ENCODE measurements at places on chromosomes 11 and 22.

- no peak for DNase-seq
Measured at GRCh38 chr11:74004046-74004695, 4.7 kb downstream of the UCP3 start.

GRCh38 chr11:114258696-114259095, 37.5 kb upstream of the NNMT start:
- DNase-seq, result no peak

DNA sequence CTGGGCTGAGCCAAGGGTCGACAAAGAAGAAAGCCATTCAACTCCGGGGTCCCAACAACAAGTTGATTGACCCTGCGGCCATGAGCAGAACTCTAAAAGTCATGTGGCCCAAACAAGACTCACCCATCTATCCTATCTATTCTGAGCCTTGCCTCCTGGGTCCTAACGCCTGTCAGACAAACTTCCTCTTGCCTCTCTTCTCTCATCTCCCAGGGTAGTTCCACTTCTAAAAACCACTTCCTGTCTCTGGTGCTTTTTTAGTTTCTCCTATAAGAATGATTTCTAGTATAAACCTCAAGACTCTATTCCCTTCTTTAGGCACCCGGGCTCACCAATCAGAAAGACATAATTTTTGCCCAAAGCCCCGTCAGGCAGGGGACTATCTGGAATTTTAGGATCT, 530.2 kb downstream of the DLG2 start:
- DNase-seq, result no peak

- no peak for DNase-seq
Measured at GRCh38 chr11:26778000-26778757, 56.3 kb upstream of the SLC5A12 start.

DNA sequence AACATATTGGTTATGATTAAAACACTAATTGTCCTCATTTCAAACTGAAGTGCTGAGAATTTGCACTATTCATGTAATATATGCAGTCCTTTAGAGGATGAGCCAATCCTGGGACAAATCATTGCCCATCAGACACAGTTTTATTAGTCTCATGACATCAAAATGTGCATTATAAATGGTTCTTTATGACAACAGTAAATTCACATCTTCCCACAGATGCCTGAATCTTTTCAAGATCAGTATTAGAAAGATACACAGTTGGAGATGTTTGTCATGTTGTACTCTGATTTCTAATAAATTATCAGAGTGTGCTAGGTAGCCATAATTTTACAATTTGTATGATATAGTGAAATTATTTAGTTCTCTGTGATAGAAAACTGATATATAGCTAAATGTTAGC, 813.5 kb downstream of the FAM181B start:
- DNase-seq, result no peak

- no peak for DNase-seq
Measured at GRCh38 chr11:105538588-105538987, 71.3 kb upstream of the GRIA4 start.

DNA sequence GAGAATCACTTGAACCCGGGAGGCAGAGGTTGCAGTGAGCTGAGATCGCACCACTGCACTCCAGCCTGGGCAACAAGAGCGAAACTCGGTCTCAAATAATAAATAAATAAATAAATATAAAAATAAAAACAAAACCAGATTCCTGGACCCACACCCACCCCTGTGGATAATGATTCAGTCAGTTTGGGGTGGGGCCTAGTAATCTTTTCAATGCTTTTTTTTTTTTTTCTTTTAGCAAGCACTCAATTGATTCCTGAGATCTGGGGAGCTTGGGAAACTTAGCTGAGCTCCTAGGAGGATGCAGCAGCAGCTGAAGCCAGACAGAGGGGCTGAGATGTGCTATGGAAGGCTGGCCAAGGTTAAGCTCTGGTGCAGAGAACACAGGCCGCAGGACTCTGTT, 4.6 kb upstream of the PC start:
- no peak for DNase-seq

DNA sequence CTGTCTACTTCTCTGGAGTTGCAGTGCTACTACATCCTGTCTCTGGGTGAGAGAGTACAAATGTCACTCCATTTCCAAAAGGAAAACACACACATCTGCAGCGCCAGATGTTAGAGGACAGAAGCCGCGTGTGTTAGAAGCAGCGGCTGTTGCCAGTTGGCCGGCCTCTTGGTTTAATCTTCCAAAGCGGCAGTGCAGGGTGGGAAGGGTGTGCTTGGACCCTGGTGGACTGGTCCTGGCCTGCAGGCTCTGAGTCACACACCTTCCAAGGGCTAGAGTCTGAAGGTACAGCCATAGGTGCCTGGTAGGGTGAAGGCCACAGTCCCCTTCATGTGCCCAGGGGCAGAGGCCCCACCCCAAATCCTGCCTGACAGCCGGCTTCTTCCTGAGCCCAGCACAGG, 99.8 kb downstream of the CTTN start:
- no peak for DNase-seq

DNA sequence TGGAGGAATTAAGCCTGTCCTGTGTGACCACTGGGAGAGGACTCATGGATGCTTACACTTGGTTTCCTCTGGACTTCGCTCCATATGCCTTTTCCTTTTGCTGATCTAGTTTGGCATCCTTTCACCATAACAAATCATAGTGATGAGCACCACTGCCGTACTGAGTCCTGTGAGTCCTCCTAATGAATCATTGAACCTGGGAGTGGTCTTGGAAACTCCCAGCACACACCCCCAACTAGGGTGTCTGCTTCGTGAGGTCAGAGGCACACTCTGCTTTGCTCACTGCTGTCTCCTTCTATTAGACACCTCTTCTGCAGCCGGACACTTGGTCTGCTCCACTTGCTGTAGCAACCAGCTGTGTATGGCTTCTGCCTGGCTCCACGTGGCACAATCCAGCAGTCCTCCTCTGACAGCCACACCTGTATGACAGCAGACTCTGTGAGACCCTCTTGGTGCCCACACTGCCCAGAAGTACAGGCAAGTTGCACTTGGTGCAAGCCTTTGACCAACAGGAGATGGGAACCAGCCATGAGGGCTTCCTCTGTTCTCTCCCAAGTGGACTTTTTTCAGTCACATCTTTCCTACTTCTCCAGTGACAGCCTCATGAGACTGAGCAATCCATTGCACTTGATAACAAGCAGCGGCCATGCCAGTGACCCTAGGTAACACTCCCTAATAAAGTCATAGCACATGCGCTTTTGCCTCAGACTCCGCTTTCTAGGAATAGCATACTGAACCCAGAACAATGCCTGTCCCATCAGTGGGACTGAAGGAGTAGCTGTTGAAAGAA, 65.0 kb upstream of the HMGXB4 start:
- no peak for DNase-seq

DNA sequence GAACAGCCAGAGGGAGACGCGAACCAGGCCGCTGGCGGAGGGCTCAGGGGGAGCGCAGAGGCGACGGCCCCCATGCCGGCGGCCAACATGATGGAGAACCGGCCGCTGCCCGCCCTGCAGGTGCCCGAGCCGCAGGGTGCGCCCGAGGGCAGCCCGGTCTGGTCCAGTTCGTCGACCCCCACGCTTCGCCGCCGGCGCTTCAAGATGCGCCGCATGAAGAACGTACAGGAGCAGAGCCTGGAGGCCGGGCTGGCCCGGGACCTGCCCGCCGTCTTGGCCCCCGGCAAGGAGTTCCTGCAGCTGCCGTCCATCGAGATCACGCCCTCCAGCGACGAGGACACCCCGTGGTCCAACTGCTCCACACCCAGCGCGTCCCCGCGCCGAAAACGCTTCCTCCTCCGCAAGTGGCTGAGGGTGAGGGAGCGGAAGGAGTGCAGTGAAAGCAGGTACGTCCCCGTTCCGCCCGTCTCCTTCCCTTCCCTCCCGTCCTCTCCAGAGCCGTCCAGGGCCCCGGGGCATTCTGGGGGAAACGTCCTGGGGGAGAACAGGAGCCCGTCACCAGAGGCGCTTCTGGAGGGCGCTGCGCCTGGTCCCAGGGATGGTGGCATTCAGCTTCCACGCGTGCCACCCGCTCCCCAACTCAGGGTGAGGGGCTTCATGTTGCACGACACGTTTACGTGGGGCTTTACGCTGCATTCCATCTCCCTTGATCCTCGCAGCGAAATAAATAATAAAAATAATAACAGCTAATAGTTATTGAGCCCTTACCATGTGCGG, 840 bp downstream of the GRAMD1B start:
- peak; percentile 62 for DNase-seq

GRCh38 chr11:68148879-68149278, 27.7 kb upstream of the CHKA start:
- DNase-seq, result no peak

GRCh38 chr11:83249445-83249844, 36.7 kb downstream of the CCDC90B start:
- DNase-seq, result no peak

GRCh38 chr11:99968336-99968735, 718.8 kb upstream of the ARHGAP42 start:
- no peak for DNase-seq

DNA sequence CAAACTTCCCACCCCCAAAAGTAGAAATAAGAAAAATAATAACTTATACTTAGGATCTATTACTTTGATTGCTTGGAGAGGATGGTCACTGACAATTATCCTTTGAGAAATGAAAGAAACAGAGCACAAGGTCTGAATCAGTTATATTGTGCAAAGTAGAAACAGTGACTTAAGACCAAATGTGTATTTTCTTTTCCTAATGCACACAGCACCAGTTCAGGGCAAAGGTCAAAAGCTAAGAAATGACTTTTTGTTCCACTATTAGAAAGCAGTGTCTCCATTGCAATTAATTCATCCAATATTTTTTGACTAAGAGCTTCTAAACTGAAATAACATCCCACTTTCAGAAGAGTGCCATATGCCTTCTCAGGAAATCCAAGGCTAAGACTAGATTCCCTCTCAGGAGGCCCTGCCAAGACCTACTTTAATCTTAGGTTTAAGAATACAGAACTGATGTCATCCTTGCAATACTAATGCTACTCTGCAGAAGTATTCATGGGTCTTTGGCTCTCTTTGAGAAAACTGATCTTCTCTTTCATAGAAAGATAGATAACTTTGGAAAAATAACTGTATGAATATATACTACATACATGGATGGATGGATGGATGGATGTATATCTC, 147.0 kb downstream of the APOL5 start:
- DNase-seq, result no peak

DNA sequence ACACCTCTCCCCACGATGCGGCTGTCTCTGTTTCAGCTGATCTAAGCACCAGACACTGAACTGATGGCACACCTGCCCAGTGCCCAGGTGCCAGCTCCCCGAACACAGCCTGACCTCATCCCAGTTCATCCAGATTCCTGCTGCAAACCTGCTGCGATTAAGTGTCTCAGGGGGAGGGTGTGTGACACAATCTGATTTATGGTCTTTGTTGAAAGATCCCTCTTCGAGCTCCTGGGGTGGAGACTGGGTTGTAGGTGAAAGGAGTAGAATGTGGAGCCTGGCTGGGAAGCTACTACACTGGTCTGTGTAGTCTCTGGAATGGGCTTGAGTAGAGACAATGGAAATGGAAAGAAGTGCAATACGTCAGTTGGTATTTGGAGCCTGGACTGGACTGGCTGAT, 390.3 kb downstream of the SHANK2 start:
- no peak for DNase-seq

GRCh38 chr11:73757598-73757997, 3.3 kb downstream of the RAB6A start:
- DNase-seq, result no peak

- no peak for DNase-seq
Measured at GRCh38 chr11:45455536-45455935, 169.4 kb upstream of the SYT13 start.

- no peak for DNase-seq
Measured at GRCh38 chr11:131760091-131761061, 390.0 kb downstream of the NTM start.

DNA sequence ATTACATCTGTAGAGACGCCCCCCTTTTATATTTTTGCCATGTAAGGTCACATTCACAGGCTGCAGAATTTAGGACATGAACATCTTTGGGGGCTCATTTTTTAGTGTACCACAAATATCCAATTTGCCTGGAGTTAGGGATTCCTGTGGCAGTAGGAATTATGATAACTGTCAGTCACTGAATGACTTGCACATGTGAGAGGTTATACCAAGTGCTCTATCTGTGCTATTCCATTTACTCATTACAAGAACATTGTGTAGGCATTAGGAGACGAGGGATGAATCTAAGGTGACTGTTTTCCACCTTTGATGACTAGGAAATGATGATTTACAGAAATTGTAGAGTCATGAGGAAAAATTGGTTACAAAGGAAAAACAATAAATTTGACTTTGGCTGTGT, 79.3 kb downstream of the LIF start:
- no peak for DNase-seq

DNA sequence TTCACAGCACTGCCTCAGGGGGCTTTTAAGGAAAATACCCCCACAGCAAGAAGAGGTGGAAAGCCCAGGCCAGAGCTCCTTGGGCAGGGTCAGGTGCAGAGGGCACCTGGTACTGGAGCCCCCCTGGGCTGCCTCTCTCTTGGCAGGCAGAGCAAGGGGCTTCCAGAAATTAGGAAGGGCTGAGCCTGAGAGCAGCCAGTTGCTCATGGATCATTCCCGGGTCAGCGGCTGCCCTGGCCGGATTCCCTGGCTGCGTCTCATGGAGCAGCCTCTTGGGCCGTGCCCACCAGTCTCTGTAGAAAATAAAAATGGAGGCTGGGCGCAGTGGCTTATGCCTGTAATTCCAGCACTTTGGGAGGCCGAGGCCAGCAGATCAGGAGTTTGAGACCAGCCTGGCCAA, 10.3 kb upstream of the OMP start:
- peak; percentile 62 for DNase-seq

- DNase-seq, result no peak
Measured at GRCh38 chr11:6334806-6335205, 14.5 kb upstream of the CAVIN3 start.
